ENCODE measurements at places on chromosomes 11 and 22.

GRCh38 chr22:50306753-50307749 lies at the start of gene PLXNB2:
Gene PLXNB2, minus strand, starts transcription at chr22:50307646. Its CDS starts 17,062 bp downstream, at chr22:50290584.
- no peak for DNase-seq

DNA sequence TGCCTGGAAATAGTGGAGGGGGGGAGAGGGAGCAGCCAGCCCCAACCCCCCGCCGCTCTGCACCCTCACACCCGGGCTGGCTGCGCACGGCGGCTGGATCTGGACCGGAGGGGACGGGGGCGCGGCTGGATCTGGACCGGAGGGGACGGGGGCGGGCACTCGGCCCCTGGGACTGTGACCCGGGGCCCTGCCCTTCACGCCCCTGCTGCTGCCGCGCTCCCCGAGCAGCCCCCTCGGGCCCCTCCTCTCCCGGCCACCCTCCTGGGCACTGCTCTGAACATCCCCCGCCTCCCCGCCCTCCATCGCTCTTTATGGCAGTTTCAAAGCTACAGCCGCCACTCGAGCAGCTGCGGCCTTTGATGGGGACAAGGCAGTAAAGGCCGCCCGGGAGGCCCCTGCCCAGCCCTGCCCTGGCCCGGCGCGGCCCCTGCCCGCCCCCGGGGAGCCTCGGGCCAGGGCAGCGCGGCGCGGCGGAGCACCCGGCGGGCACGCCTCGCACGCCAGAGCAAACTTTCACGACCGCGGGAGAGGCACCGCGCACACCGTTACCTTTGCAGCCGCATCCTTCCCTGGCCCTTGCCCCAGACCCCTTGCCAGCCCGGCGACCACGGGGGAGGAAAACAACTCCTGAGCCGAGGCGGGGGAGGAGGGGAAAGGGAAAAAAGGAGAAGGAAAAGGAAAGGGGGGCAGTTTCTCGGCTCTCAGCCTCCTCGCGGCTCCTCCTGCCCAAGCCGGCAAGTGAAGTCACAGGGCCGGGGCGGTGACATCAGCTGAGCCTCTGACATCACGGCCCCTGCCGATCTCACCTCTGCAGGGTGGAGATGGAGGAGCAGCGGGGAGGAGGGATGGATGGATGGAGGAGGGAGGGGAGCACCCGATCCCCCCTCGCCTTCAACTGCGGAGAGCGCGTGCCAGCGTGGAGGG lies 13.1 kb upstream of the TCF20 start:
- DNase-seq, result no peak

- no peak for DNase-seq
These were observed 64.0 kb downstream of the SOX6 start for GRCh38 chr11:16292167-16292859.

GRCh38 chr22:47995718-47996117 lies 1233.3 kb downstream of the TBC1D22A start:
- DNase-seq, result no peak
